ENCODE measurements at places on chromosomes 6 and 20.

DNA sequence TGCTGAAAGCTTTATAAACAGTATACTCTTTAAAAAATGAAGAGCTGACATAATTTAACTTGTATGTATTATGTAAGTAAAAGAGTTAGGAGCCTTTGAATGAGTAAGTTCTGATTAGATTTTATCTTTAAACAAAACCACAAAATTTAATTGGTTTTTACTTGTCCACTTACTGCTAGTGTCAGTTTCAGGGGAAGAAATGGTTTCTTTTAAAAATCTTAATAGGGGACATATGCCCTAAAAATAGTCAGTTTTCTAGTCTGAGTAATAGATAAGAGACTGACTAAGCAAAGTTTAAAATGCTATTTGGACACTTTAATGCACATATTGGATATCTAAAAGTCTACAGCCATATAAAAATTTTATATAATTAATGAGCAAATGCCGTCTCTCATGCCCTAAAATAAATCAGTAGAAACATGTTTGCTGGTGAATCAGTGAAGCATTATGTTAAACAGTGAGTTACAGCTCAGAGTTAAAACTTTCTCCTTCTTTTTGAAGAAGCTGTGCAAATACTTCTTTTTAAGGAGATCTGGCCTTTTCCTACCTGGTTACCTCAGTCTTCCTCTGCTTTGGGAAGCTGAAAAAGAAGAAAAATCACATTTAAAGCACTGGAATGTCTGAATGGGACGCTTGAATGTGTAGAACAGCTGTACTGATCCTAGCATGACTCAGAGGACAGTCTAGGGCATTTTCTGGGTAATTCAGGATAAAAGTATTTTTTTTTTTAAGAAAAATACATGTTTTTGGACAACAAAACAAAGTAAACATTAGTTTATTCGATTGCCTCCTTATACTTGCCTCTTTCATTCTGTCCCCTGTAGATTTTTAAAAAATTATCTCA is 55.3 kb downstream of the CDH26 start:
- DNase-seq: no peak

DNA sequence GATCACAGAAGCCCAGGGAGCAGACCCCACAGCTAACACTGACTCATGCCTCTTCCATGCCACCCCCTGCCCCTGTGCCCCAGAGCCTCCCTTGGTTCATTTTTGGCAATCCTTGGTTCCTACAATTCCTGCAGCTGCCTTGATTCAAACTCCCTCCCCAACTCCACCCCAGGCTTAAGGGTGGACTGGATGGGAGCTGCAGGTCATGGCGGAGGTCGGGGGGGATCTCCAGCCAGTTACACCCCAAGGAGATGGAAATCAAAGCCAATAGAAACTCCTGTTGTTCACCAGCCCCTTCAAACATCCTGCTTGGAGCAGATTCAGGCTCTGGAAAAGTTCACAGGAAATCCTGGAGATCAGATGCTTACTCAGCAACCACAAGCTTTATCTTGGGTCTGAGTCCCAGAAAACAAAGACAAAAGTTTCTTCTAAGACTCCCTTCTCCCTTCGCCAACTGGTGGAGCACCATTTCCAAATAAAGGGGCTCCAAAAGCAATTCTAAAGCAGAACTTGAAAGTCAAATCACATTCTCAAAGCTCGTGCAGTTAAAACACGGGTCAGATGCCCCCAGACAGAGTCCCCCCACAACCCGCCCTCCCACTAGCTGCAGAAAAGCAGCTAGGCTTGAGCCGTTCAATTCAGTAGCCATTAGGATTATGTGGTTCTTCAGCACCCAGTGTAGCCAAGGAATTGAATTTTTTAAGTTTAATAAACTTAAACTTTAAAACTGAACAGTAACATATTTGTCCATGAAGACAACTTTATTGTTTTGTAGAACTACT is 149.5 kb downstream of the ANKRD60 start:
- DNase-seq: no peak

GRCh38 chr6:141153563-141153962 is 979.2 kb upstream of the GJE1 start:
- no peak for DNase-seq

- no peak for DNase-seq
Measured at GRCh38 chr6:108762394-108762793, 85.8 kb upstream of the ARMC2 start.

DNA sequence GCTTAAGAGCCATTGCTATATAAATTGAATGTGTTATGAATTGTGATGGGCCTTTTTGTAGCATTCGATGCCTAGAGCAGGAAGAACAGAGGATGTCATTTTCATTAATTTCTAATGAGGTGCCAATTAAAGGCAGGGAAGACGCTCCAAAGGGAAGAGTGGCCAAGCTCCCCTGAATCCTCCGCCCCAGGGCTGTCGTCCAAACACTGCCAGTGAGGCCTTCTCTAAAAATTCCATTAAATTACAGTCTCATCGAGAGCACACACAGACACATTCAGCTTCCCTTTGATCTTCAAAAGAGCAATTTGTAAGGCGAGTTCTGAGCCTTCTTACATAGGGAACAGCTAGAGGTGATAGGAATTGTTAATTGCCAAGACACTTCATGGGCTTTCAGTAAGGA is 300.0 kb downstream of the ZFAND3 start:
- DNase-seq: no peak

GRCh38 chr6:36130667-36131510 is 576 bp downstream of the MAPK13 start:
- peak; percentile 49 for DNase-seq

- DNase-seq: no peak
Measured at GRCh38 chr6:3532296-3532916, 75.6 kb upstream of the SLC22A23 start.

- no peak for DNase-seq
Measured at GRCh38 chr6:90934966-90935365, 348.1 kb upstream of the MAP3K7 start.

- DNase-seq: no peak
Measured at GRCh38 chr20:49833483-49833882, 20.9 kb downstream of the SLC9A8 start.

GRCh38 chr20:62778601-62779416 is 17.5 kb upstream of the MRGBP start:
- no peak for DNase-seq

GRCh38 chr6:32933661-32934085 is 7.2 kb downstream of the HLA-DMB start:
- peak; percentile 43 for DNase-seq

DNA sequence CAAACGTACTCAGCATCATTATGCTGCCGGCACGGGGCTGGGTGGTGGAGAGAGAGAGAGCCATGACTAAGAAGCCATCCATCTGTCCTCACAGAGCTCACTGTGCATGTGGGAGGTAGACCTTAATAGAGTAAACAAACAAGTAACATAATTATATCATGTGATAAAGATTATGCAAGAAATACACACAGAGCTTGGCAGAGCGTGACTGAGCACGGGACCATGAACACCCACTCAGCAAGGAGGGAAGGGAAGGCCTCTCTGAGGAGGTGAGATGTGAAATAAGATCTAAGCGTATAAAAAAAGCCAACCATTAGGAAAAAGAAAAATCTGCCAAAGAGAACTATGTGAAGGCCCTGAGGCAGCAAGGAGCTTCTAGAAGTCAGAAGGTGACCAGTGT is 207.5 kb downstream of the PTPRT start:
- DNase-seq: no peak

GRCh38 chr6:499617-500016 is 108.1 kb downstream of the IRF4 start:
- DNase-seq: no peak

DNA sequence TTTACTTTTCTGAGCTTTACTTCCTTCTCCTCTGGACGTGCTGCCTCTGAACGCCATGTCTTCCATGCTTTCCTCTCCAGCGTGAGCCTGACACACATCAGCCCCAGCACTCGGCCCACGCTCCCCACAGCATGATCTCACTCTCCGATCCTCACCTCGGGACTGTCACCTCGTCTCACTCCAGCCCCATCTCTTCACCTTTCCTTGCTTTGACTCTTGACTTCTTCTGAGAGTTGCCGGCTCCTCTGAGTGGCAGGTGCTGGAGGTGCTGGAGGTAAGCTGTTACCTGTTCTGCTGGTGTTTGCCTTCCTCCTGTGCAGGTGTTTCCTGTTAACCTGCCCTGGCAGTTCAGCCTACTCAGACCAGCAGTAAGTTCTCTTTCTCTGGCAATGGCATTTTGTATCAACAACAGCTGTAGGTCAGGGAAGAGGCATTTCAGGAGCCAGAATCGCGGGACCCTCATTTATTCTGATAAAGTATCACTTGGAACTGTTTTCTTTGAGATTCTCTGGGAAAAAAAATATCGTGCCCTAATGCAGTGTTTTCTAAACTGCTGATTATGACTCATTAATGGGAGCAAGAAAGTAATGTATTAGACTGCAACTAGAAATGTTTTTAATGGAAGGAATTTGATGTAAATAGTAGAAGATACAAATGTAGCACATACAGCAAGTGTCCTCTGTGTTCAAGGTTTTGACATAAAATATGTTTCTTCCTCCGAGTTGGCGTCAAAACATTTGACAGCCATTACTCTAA is 106.5 kb downstream of the ARID1B start:
- no peak for DNase-seq

DNA sequence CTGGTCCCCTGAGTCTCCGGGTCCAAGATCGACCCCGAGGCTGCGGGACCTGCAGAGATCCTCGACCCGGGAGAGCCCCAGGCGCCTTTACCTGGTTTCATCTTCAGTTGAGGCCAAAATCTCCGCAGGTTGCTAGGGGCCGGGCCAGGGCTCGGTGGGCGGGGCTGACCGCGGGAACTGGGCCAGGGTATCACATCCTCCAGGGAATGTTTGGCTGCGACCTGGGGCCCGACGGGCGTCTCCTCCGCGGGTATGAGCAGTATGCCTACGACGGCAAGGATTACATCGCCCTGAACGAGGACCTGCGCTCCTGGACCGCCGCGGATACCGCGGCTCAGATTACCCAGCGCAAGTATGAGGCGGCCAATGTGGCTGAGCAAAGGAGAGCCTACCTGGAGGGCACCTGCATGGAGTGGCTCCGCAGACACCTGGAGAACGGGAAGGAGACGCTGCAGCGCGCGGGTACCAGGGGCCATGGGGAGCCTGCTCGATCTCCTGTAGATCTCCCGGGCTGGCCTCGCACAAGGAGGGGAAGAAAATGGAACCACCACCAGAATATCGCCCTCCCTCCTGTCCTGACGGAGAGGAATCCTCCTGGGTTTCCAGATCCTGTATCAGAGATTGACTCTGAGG is 53.8 kb upstream of the POLR1H start:
- DNase-seq: no peak

- no peak for DNase-seq
Measured at GRCh38 chr6:87714093-87714842, 12.2 kb upstream of the AKIRIN2 start.

DNA sequence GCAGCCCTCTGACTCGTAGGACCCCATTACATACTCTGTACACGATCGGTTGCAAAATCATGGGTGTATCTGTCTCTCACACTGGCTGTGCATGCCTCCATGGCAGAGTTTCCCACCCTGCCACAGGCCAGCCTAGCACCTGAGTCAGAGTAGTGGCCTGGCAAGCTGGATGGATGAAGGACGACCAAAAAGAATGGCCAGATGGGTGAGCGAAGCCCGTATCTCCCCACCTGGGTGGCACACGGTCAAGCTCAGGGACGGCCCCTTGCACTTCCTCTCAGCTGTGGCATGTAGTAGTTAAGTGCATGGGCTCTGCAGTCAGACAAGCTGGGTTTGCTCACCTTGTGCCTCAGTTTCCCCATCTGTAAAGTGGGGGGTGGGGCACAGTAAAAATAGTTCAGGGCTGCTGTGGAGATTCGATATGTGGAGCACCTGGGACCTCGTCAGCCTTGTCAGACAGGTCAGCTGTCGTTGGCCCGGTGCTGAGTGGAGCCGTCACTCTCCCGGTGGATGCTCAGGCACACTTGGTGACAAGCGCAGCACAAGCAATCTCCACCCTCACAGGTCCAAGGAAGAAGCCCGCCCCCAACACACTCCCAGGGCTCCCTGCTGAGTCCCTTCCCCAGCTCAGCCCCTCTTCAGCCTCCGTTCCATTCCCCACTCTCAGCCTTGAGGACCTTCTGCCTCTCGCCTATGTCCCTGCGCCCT is 12.6 kb downstream of the CPNE5 start:
- DNase-seq: no peak

GRCh38 chr20:51127713-51128112 is 104.8 kb upstream of the KCNG1 start:
- no peak for DNase-seq

DNA sequence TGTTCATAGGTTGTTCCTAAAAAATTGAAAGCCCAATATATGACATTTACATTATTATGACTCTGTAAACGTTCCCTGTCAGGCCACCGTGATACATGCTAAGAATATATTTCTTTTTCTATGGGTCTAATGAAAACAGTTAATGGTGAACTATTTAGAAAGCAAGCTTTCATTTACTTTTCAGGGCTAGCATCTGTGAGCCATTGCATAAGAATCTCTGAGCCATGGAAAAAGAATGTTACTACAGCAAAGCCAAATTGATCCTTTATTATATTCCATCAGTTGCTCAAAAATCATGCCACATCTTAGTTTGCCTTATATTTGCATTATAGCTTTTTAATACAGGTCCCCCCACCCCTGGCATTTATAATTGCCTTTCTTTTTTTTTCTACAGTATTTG is 275.5 kb downstream of the ZFAND3 start:
- no peak for DNase-seq

DNA sequence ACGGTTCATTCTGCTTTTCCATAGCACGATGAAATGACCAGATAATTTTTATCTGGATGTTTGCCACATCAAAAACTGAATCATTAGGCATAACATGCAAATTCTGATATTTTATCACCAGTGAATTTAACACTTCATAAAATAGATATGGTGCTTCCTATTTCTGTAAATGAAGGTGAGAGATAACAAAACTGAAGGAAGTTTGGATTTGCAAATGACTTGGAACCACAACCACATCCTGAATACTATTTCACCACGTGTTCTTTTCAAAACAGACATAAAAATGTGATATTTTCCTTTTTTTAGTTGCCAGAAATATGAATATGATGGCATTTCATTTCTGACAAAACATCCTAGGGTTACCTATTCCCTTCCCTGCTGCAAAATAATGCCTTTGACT is 146.1 kb downstream of the EDN1 start:
- DNase-seq: peak; percentile 39

GRCh38 chr20:13349235-13349604 is 128.1 kb downstream of the ISM1 start:
- DNase-seq: no peak

GRCh38 chr6:168372889-168373288 is 53.3 kb upstream of the DACT2 start:
- DNase-seq: peak; percentile 23

GRCh38 chr6:115885636-115886366 is 174.9 kb downstream of the FRK start:
- DNase-seq: no peak

DNA sequence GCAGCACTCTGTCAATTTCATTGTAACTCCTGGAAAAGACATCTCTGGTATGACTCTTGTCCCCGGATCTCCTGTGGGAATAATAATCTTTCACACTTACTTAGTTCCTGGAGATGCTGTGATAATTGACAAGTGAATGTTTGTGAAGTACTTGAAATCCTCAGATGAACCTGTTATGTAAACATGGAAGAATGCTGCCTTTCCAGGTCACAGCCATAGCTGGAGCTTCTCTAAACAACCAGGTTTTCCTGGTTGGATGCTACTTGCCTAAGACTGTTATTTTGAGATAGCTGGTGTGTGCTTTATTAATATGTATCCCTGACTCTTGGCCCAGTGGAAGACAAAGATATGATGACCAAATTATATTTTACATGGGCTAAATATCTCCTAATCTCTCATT is 228.6 kb downstream of the KCNQ5 start:
- no peak for DNase-seq

- peak; percentile 78 for DNase-seq
Measured at GRCh38 chr6:51855310-51856082, 231.9 kb downstream of the PKHD1 start.

GRCh38 chr20:2680046-2680445 is 12.5 kb upstream of the EBF4 start:
- no peak for DNase-seq
